ENCODE measurements at places on chromosomes 13 and 19.
A peak's percentile ranks its signal among the peaks of the same experiment; 100 is the strongest.

- no peak for DNase-seq
These were observed 68.9 kb upstream of the ZNF835 start for GRCh38 chr19:56740501-56740900.

DNA sequence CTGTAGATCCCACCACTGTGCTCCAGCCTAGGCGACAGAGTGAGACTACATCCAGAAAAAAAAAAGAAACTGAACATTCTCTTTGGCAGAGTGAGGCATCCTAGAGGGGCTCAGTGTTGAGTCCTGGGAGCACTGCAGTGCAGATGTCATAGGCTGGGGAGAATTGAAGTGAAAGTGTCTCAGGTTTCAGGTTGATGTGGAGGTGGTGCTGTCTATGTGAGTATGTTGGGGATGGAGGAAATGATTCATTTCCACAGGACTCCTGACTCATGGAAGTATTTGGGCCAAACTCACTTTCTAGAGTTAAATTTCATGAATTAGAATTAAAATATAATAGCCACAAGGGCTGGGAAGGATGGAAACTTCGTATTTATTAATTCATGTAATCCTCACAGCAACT lies 134.4 kb upstream of the TSC22D1 start:
- peak; percentile 68 for DNase-seq

DNA sequence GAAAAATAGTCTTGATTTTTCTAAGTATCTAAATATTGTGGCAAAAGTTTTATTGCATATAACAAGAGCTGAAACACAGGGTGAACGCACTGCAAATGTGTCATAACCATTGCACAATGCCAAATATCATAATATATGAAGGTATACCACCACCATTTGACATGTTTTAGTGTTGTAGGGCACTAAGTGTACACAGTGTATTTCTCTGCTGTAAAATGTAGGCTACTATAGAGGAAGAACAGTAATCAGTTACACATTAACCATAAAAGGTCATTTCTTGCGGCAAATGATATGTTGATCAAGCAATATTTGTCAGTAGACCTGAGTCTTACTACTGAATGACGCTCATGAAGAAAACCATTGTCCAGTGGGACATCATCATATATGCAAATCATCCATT lies 18.3 kb upstream of the KLF5 start:
- DNase-seq, result no peak

- no peak for DNase-seq
These were observed 37.5 kb downstream of the TSSK6 start for GRCh38 chr19:19477705-19478383.

- no peak for DNase-seq
These were observed 77.6 kb upstream of the IPO5 start for GRCh38 chr13:97875911-97876310.

- no peak for DNase-seq
These were observed 9.0 kb downstream of the CAPN12 start for GRCh38 chr19:38735257-38735686.

GRCh38 chr13:71799324-71799723 lies 67.7 kb downstream of the DACH1 start:
- no peak for DNase-seq

DNA sequence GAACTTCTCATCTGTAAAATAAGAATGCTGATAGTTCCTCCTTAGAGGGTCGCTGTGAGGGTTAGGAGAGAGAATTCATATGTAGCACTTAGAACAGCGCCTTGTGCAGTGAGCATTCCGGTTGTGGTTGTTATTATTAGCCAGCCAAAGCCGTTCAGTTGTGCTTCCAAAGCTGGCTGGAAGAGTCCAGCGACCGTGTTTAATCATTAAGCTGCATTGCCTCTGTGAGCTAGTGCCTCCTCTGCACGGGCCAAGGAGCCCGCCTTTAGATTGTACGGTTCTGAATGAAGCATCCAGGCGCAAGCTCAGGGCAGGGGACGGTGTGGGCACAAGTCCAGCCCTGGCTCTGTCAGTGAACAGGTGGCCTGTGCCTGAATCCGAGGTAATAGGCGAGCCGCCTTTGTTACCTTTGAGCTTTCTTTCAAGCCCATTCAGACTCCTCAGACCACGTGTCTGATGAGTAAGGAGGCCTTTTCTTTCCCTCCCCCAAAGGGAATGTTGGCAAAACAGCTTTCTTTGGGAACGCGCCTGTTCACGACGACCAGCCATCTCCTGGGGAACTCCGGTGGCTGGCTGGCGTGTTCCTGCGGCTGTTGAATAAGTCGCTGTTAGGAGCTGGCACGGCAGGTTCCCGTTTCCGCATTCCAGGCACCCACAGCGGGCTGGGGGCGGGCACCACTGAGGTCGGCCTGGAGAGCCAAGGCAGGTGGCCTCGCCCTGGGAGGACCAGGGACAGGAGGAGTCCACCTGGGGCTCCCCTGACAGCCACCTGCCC lies 25.1 kb downstream of the SIPA1L3 start:
- no peak for DNase-seq

- peak; percentile 53 for DNase-seq
These were observed 51.9 kb downstream of the DNM2 start for GRCh38 chr19:10769533-10770491.

- no peak for DNase-seq
These were observed 4.0 kb upstream of the MAST3 start for GRCh38 chr19:18093439-18094161.

DNA sequence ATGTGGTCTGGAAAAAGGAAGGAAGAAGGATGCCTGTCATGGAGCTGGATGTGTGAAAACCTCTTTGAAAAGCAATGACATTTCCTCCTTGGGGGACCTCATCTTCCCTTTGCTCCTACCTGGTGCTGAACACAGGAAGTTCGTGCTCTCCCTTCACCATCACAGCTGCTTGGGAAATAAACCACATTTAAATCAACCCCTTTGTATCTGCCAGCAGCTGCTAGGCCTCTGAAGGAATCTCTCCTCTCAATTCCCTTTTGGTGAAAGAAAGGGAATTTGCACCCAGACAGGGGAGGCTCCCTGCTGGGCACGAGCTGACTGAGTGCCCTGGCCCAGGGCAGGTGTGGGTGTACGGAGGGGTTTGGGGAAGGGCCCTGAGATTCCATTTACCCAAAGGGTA lies 437.7 kb downstream of the TSHZ3 start:
- no peak for DNase-seq

GRCh38 chr13:27131906-27132305 lies 39.7 kb downstream of the USP12 start:
- DNase-seq, result no peak

DNA sequence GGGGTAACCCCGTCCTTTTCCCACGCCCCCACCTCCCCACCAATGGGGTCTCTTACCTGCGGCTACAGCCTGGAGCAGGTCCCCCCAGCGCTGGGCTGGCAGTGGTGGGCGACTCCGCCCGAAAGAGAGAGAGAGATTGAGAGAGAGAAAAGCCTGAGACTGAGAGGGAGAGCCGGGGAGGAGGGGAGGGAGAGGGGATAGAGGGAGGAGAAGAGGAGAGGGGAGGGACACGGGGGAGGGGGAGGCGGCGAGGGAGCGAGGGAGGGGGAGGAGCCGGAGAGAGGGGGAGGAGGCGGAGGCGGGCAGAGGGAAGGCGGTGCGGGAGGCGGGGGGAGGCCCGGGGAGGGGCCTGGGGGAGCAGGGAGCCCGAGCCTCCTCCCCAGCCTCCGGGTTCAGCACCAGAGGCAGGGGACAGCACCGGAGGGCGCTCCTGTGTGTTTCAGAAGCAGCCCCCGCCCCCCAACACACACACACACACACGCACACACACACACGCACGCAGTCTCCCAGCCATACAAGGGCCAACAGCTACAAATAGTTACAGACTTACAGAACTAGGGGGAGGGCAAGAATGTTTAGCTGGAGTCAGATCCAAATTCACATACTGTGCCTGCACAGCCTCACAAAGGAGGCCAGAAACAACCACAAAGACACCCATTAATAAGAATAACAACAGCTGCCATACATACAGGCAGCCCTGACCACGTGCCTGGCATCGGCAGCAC lies at the start of gene SLC8A2:
Gene SLC8A2 (minus strand): TSS at position 161 of the 725 bp plus-strand sequence. CDS start 5,490 bp downstream, outside the sequence.
- DNase-seq, result no peak

DNA sequence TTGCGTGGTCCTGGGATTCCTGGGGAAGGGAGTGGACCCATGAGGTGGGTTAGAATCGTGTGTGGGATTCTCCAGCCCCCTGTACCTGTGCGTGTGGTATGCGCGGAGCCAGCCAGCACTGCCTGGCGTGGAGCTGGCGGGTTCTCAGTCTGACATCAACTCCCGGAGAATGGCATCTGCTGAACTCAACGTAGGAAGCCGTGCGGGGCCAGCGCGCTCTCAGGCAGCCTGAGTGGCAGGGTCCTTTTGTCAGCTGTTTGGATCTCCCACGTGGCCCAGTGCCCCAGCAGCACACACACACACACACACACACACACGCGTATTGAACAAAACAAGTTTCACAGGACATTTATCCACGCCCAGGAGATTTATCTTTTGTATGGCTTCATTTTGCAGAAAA lies 28.1 kb downstream of the ATP4B start:
- no peak for DNase-seq

GRCh38 chr19:44304659-44305193 lies at the start of gene ZNF235:
Gene ZNF235, minus strand, starts transcription at chr19:44305025. Its CDS starts 1,621 bp downstream, at chr19:44303404.
- peak; percentile 92 for DNase-seq

- no peak for DNase-seq
These were observed 311.2 kb downstream of the FOXO1 start for GRCh38 chr13:40355126-40355724.

DNA sequence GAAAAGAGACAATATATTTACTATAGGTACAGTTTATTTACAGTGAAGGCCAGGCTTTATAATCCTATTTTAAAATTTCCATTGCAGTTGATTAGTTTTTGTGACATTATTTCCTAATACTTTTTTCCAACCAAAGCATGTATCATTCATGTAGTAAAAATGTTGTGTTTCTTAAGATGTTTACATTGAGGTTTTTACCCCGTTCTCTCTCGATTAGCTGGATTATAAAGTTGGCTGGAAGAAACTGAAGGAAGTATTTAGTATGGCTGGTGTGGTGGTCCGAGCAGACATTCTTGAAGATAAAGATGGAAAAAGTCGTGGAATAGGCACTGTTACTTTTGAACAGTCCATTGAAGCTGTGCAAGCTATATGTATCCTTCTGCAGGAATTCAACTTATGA lies 21.2 kb downstream of the HNRNPM start:
- no peak for DNase-seq

DNA sequence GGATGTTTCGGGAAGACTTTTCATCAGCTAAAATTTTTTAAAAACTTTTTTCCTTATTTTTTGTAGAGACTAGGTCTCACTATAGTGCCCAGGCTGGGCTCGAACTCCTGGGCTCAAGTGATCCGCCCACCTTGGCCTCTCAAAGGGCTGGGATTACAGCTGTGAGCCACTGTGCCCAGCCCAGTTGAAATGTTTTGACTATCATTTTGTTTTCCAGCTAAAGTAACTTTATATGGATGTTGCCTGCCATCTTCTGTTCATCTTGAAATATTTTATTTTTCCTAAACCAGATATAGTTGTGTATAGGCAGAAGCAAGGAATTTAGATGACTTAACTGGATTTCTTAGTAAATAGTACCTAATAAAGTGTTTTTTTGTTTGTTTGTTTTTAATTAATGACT lies 7.0 kb downstream of the CAB39L start:
- no peak for DNase-seq

DNA sequence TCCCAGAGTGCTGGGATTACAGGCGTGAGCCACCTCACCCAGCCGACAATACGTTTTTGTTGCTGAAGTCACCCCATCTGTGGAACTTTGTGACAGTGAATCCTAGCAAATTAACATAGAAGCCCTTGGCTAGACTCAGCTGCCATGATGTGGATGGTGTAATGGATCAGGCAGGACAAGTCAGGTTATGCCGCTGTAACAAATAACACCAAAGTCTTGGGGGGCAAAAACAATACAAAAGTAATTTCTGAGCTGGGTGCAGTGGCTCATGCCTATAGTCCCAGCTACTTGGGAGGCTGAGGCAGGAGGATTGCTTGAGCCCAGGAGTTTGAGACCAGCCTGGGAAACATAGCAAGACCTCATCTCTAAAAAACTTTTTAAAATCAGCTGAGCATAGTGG lies 29.3 kb downstream of the PNPLA6 start:
- DNase-seq, result no peak

DNA sequence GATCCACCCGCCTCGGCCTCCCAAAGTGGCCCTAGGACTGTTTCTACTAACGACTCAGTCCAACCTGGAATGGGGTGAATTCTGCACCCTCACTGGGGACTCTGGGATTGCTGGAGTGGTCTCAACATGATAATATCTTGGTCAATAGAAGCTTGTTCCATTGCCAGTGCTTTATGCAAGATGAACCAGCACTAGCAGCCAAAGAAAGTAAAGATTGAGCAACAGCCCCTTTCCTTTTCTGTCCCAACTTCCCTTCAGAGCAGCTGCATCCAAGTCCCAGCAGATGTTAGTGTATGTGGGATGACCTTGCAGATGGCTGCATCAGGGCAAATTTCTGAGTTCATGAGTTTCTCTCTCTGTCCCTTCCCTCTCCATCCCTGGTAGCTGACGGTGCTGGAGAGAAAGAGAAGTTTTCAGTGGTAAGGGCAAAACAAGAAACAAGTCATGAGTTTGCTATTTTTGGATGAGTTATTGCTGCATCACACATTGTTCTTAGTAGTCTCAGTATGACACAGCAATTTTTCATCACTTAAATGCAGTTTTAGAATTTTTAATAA lies 183.6 kb upstream of the EDNRB start:
- DNase-seq, result peak; percentile 9

GRCh38 chr13:37158481-37158880 lies 53.0 kb upstream of the CSNK1A1L start:
- DNase-seq, result no peak

DNA sequence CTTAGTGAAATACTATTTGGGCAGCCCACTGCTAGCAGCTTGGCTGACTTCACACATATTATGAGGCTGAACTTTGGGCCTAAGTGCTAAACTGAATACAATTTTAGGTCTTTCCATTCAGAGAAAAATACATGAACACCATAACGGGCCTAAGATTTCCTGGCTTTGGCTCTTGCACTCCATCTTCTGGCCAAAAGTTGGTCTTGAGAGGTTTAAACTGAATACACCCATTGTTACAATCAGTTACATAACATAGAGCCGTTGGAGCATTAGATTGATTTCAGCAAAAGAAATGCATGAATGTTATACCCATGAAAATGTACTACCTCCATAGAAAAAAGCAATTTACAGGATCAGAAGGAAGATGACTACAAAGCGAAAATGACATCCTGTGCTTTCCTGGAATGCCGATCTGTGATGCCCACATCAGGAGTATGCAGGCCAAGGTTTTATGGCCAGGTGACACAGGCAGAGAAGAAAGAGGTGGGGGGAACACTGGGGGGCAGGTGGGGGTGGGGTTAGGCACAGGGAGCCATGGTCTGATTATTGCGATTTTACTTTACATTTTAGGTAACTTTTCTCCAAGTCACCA lies 11.1 kb upstream of the SHISA2 start:
- DNase-seq, result no peak

DNA sequence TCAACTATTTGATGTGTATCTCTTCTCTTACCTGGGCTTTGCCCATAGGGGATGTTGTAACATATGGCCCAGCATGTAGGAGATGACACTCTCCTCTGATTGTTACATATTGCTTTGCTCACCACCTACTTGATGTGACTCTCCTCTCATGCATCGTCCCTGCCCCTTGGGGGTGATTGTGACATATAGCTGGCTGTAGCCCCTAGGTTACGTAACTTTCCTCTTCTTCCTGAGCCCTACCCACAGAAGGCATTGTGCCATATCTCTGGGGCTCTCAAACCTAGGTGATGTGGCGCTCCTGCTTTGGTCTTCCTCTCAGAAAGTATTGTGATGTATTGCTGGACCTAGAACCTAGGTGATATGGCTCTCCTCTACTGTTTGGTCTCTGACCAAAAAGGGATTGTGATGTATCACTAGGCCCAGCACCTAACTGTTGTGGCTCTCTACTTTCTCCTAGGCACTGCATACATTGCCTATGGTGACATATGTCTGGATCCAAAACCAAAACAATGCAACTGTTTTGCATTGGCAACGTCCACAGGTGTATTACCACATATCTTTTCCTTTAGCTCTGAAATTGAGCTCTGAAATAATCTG lies 71.9 kb upstream of the ZNF724 start:
- no peak for DNase-seq

All from HS-5 (cell line).